NCI-H1694 (cell line): ENCODE measurements at places on chromosomes 2 and 18.

- no peak for DNase-seq
Measured at GRCh38 chr2:120399889-120400240, 53.9 kb downstream of the INHBB start.

DNA sequence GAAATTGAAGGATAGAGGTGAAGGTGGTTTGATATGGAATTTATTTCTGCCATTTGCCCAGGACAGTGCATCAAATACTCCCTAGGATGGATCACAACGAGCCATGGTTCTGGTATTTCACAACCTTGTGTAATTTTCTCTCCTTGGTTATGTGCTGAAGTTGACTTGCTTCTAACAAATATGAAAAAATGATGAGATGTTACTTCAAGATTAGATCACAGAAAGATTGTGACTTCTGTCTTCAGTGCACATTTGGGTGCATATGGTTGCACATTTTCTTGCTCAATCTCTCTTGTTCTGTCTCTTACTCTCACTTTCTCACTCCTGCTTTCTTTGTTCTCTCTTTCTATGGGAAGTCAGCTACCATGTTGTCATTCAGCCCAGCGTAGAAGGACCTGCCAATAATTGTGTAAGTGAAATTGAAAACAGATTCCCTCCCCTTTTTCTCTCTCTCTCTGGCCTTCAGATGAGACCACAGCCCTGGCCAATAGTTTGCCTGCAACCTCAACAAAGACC lies 104.6 kb upstream of the RMDN2 start:
- DNase-seq, result no peak

DNA sequence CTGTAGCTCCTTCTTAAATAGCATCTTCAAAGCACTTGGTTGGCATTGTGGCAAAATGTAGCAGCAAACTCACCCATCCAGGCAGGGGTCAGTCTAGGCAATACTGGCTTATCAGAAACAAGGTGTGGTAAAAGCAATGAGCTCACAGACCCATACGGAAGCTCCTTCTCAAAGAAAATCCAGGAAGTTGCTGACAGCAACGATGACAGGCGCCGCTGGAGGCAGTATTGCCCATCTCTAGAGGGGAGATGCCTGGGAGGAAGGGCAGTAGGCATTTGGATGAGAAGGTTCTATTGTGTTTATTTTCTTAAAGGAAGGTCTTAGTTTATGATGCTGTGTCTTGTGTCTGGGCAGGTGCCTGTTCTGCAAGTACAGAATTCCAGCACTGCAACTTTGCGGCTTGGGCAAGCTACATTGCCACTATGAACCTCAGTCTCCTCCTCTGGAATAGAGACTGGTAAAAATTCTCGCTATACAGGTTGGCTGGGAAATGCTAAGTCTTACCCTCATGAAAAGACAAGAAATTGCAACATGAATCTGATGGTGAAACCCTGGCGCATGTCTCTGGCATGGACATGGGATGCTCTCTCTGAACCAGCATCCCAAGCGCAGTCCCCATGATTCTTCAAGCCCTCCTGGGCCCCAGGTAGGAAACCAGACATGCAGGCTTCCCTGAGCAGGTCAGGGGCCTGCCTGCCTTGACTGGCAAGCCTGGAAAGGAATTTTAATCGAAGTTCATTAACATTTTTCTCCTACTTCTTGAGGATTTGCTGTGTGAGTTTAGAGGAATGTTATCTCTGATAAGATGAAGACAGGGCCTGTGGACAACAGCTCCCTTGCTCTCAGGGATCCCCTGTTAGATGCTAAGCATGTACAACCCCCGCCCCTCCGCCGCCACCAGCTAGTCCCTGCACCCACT lies 156.0 kb downstream of the TFCP2L1 start:
- DNase-seq, result no peak

- no peak for DNase-seq
Measured at GRCh38 chr2:98028931-98029717, 33.4 kb upstream of the TMEM131 start.

DNA sequence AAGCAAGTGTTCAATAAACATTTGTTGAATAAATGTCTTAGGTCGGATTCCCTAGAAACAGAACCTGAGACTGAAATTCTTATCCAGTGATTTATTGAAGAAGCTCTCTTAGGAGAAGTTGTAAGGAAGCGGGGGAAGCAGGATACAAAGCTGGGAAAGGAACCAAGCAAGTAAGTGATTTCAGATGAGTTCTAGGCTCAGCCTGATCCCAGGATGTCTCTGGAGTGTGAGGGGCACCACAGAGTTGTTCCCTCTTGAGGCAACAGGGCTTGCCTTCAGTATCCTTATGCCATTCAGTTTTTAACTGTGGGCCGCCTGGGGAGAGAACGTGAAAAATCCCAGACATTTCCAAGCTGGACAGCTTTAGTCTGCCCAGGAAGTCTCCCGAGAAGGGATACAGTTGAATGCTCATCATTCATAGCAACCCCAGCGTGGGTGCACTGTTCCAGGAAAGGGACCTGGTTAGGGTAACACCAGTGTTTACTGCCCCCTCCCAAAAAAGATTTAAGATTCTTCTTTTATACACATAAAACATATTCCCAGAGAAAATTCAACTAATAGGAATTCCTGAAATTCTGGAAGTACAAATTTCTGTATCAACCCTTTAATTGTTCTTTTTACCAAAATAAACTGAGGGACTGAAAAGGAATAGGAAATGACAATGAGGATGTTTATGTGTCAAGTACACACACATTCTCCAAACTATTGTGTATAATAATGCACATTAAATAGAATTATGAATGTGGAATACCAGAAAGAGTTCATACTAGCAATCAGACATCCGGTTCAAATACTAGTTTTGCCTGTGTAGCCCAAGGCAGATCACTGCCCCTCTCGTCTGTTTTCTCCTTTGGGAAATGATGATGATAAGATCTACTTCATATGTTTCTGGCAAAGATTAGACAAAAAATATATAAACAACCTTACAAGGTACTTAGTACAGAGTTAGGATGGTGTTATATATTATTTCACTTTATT lies 592.1 kb upstream of the CDH2 start:
- no peak for DNase-seq

DNA sequence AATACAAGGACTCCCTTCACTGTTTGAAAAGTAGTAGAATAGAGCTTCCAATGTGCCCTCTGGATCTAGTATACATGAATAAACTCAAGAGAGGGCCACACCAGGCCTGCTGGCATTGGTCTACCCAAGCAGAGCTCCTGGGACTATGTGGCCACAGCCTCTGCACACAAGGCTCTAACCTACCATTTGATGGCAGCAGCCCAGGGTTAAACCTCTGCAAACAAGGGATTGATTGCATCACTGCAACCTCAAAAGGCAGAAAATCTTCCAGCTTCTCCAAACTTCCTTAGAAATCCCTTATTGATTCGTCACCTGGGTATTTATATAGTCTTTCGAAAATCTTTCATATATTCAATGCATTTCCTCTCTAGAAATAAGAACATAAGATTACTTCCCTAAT lies 147.6 kb upstream of the SETBP1 start:
- DNase-seq, result no peak

DNA sequence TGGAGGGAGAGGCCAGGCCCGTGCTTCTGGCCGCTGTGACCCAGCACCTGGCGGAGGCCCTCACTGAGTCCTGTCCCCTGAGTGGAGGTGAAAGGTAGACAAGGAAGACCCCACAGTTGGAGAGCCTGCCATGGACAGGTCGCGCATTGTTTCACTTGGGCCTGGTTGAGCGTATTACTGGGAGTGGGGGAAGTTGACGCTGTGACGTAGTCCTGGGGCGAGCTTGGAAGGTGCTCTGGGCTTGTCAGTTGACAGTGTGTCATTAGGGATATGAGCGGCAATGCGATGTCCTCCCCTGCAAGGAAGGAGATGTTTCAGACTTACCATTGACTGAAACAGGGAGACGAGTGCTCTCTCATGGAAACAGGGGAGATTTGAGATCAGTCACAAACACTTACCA lies 127.1 kb downstream of the SH3RF3 start:
- DNase-seq, result no peak

DNA sequence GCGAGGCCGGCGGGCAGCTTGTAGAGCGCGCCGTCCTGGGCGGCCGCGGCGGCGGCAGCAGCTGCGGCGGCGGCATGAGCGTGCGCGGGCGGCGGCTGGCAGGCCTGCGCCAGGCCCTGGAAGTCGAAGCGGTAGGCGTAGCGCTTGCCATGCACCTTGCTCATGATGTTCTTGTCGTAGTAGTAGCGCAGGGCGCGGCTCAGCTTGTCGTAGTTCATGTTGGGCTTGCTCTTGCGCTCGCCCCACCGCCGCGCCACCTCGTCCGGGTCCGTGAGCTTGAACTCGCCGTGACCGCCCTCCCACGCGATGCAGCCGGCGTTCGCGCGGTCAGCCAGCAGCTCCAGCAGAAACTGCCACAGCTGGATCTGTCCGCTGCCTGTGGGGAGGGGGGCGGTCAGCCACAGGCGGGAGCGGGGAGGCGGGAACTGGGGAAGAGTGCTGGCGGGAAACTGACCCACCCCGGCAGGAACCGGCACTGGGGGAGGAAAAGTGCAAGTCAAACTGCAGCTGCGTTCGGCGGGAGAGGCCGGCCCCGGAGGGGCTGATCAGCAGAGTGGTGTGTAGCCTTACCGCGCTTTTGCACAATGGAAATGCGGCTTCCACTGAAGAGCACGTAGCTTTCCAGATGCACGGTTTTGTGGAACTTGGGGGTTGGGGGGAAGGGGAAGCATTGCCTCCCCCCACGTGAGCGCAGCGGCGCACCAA lies 3.0 kb downstream of the FEV start:
- no peak for DNase-seq

DNA sequence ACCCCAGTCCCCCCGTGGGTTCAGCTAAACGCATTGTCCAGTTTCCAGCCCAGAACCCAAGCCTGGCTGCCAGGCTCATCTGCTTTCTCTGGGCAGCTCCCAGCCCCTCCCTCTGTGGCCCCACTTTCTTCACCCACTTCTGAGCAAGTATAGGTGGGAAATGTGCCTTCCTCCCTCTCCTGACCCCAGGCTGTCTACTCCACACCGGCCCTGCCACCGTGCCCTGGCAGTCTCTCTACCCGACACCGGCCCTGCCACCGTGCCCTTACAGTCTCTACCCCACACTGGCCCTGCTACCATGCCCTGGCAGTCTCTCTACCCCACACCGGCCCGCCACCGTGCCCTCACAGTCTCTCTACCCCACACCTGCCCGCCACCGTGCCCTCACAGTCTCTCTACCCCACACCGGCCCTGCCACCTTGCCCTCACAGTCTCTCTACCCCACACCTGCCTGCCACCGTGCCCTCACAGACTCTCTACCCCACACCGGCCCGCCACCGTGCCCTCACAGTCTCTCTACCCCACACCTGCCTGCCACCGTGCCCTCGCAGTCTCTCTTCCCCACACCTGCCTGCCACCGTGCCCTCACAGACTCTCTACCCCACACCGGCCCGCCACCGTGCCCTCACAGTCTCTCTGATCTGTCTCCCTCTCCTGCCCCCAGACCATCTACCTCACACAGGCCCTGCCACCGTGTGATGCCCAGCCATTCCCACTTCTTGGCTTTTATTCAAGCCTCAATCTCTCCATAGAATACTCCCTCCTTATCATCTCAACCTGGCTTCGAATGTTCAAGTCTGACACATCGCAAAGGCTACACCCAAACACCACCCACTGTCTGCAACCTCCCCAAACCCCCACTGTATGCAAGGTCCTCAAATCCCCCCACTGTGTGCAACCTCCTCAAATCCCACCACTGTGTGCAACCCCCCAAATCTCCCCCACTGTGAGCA lies 108.9 kb downstream of the TPO start:
- DNase-seq, result no peak

- no peak for DNase-seq
Measured at GRCh38 chr18:635171-635570, 22.3 kb upstream of the TYMS start.

DNA sequence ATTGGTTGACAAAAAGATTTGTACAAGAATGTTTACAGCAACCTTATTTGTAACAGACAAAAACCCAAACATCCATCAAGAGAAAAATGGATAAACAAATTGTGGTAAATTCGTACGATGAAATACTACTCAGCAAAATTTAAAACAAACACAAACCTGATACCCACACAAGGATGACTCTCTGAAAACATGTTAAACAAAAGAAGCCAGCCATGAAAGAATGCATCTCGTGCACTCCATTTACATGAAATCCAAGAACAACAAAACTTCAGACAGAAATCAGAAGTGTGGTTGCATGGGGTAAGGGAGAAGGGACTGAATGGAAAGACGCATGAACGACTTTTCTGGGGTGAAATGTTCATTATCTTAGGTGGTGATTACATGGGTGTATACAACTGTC lies 93.4 kb downstream of the SLC25A12 start:
- DNase-seq, result no peak

DNA sequence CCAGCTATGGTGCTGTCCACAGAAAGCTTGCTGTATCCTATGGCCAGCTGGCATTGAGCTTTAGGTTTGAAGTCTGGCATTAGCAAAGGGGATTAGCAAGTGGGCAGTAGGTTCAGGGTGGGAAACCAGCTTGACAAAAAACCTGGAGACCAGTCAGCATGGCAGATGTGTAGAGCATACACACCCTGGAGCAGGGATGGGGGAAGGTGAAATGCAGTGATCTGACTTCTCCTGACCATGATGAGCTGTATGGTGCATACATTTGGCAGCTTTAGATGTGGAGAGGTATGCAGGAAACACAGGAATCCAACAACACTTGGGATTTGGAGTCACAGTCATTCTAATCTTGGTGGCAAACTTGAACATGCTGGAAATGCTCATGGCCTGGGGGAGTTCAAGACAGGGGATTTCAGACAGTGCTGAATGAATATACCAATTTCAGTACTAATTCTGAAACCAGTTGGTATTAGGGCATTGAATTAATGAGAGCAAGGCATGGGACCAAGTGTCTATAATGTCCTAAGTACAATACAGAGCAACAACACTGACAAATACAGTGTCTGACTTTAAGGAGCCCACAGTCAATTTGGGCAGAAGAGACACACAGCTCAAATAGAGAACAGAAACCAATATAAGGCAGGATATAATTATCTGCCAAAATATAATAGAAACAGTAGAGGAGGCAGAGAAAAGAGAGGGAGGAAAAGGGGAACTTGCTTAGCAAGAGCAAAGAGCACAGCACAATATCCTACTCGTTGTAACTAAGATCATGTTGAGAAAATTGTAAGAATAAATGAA lies 11.8 kb downstream of the ARHGAP15 start:
- no peak for DNase-seq

- no peak for DNase-seq
Measured at GRCh38 chr2:120453635-120453998, 107.7 kb downstream of the INHBB start.

DNA sequence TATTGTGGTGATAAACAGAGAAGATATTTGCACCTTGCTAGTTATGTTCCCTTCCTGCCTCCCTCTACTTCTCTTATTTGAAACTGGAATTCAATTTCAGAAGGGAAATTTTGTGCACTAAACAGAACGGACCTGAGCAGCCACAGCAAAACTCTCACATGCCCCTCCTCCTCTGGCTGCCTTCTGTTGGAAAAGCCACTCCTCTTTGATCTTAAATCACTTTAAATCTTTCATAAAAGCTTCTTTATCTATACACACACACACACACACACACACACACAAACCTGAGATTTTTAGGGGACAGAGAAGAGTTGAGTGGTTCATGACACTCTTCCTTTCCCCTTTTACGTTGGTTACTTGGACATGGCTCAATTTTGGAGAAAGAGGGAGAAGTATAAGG lies 5.6 kb downstream of the TBR1 start:
- DNase-seq, result no peak

- no peak for DNase-seq
Measured at GRCh38 chr2:1767939-1768691, 23.8 kb upstream of the PXDN start.
